ENCODE measurements at places on chromosomes 2 and 18.

DNA sequence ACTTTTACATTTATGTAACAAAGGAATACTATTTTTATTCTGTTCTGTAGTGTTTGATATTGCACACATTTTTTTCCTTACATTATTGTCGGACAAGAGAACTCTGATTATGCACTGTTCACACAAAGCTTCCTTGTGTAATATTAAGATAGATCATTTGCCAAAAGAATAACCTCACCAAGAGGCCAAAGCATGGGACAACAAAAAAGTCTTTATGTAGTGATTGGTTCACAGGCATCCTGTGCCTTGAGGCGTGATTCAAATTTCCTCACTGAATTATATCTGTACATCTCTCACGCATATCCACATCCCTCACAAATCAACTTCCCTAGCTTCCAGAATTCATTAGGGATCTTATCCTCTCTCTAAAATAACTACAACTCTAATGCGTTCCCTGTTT is 642.7 kb downstream of the NR4A2 start:
- no peak for DNase-seq

- DNase-seq, result no peak
Measured at GRCh38 chr18:6161549-6161948, 253.2 kb downstream of the L3MBTL4 start.

- no peak for DNase-seq
Measured at GRCh38 chr18:57057890-57058289, 89.0 kb upstream of the BOD1L2 start.

DNA sequence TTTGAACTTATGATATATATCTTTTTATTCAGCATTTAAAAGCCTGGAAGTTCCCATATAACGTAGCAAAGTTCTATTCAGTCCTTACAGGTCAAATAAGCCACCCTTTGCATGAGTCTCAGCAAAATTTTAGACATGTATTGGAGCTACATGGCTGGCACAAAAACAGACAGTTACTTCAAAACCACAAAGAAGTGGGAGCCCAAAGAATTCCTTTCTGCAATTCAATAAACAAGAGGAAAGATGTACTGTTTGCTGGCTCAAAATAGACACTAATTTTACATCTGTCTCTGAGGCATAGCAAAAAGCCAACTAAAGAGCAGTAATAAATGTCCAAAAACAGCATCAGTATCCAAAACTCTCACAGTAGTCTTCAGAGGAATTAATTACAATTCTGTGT is 87.0 kb downstream of the ZEB2 start:
- DNase-seq, result no peak

DNA sequence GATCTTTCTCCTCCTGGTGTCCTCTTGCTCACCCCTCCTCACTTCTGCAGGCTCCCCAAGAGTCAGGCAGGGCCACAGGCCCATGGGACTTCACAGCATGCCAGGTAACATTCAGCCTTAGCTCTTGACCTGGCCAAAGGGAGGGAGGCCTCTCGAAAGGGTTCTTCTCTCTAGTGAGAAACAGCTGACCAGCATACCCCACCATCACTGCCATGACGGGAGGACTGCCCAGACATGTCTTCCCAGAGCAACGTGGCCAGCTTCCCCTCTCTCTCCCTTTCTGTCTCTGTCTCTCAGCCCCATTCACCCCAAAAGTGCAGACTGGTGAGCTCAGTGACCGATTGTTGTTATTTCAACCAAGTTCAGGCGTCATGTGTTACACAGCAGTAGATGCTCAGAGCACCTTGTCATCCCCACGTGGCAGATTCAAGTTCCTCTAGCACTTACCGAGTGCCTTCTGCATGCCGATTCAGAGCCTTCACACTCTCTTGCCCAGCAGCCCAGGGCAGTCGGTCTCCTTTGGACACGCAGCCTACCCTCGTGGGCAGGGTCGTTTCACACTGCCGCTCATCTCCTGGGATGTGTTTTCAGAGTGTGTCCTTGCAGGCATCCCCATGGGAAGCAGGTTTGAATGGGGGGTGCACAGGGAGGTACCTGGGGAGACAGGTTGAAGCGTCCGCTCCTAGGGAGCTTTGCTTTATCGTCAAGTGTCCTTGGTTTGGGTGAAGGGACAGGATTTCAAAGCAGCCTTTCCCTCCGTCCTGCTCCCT is 259.9 kb downstream of the NDUFA10 start:
- DNase-seq, result no peak

- DNase-seq, result no peak
Measured at GRCh38 chr2:160156665-160157064, 43.4 kb downstream of the ITGB6 start.

GRCh38 chr18:58866066-58866772 is 1.5 kb downstream of the ZNF532 start:
- no peak for DNase-seq

- no peak for DNase-seq
Measured at GRCh38 chr18:62499263-62499650, 23.6 kb upstream of the ZCCHC2 start.

- no peak for DNase-seq
Measured at GRCh38 chr2:230542751-230543150, 126.8 kb downstream of the SP100 start.

- no peak for DNase-seq
Measured at GRCh38 chr2:26770986-26771586, 7.0 kb downstream of the SLC35F6 start.

GRCh38 chr2:207693641-207694249 is 17.7 kb upstream of the CCNYL1 start:
- DNase-seq, result no peak

GRCh38 chr18:80246445-80247392 is 595 bp downstream of the PARD6G start:
- no peak for DNase-seq

DNA sequence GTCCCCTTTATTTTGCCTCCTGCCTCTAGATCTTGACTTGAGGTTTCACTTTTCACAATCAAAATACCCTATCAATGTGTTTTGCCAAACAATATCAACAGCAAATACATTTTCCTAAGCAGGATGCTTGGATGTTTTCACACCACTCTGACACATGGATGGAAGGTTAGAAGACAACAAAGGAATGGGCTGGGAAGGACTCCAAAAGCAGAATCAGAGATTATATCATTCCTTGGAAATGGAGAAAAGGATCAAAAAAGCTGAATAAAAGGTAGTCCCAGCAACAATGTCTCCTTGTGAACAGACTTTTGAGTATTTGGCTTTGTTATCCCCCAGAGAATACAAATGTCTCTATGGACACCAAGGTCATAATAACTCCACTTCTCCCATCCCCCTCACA is 170.8 kb downstream of the ETAA1 start:
- DNase-seq, result no peak

- DNase-seq, result no peak
Measured at GRCh38 chr2:18402831-18403230, 157.6 kb downstream of the RDH14 start.

GRCh38 chr2:11955314-11955713 is 208.9 kb downstream of the LPIN1 start:
- no peak for DNase-seq

- DNase-seq, result no peak
Measured at GRCh38 chr18:59915606-59916005, 15.8 kb downstream of the PMAIP1 start.

DNA sequence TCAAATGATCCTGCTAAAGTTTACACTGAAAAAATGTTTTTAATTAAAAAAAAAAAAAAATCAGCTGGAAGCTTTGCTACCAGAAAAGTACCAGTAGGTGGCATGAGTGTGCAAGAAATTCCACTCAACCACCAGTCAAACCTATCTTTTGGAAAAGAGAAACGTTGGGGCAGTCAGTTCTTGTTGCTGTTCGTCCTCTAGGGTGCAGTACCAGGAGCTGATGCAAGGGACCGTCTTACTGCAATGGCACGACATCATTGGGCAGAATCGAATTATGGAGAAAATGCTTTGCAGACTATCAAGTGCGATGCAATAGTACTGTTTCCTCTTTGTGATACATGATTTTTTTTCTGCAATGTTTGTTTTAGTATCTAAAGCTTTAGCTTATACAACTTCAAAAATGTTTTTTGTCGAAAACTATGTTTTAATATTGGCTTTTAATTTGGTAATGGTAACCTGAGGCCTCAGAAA is 18.3 kb downstream of the YPEL5 start:
- DNase-seq, result no peak

DNA sequence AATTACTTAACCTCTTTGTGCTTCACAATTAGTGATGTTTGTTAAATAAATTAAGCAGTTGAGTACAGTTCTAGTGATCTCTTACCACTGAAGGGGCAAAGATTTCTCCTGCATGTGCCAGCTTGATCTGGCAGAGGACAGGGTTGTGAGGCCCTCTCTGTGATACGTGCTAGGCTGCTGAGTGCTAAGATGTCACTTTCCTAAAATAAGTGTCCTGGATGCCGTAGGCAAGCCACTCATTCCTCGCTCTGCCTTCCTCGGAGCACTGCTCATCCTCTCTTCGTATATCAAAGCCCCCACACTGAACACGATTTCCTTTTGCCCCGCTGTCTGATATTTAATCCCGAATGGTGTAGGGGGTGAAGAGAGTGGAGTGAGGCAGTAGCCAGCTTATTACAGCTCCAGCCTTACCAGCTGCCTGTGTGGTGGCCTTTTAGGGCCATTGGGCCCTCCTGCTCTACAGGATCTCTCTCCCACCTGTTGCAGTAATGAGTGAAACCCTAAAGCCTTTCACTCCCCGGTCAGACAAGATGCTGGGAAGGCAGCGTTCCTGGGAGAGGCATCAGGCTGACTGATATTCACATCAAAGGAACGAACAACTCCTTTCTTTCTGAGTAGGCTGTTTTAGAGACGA is 40.5 kb downstream of the PTPRM start:
- DNase-seq, result no peak

DNA sequence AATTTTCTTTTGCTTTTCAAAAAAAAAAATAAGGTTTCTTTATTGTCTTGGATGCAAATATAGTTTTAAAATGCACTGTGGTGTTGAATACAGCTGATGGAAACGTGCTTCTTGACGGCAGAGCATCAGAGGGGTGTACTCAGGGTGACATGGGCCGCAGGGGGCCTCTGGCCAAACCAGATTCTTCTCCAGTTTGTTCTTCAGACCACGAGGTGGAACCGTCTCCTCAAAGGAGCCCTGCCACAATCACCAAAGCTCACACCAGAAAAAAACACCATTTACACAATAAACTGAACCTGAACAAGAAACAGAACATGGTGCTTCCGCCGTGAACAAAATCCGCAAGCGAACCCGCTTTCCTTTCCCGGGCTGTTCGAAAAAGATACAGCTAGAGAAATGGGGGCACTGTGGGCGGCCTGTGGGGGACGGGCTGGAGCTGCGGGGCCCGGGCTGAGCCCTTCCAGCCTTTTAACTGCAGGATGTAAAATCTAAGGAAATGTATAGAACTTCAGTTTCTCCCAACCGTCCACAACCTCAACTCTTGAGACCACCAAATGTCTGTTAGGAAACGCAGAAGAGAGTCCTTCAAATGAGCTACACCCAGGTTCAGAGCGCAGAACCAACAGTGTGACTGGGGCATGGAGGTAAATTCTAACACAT is 34.5 kb downstream of the PSMG2 start:
- DNase-seq, result no peak

DNA sequence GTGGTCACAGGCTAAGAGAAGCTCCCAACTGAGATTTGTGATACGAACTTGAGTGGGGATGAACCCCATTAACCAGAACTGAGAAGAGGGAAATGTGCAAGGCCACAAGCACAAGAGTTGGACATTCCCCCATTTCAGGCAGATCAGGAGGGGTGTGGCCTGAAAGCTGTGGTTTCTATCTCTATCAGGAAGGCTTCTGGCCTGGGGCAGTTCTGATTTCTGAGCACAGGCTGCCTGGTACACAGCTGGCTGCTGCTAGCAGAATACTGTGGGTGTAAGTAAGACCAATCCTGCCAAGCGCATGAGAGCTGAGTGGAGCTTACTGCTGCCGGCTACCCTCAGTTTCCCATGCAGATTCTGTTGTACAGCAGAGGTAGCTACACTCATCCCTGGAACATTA is 484.6 kb downstream of the SATB2 start:
- DNase-seq, result no peak

- DNase-seq, result no peak
Measured at GRCh38 chr2:159160954-159161353, 125.5 kb downstream of the WDSUB1 start.

DNA sequence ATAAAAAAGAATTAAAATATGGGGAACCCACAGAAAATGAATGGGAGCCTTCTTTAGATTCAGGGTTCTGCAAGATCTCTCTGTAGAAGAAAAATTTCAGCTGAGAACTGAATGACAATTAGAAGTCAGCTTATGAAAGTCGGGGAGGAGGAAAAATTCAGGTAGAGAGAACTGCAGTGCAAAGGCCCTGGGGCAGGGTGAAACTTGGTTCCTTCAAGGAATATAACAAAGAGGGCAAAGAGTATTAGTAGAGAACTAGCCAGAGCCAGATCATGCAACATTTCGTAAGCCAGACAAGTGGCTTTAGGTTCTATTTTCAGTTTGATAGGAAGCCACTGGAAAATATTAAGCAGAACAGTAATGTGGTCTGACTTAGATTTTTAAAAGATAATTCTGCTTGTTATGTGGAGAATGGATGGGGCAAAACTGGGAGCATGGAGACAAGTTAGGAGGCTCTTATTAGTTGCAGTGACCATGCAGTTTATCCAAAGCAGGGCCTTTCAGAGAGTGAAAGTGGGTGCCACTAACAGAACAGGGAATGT is 27.9 kb downstream of the RAB27B start:
- DNase-seq, result no peak

DNA sequence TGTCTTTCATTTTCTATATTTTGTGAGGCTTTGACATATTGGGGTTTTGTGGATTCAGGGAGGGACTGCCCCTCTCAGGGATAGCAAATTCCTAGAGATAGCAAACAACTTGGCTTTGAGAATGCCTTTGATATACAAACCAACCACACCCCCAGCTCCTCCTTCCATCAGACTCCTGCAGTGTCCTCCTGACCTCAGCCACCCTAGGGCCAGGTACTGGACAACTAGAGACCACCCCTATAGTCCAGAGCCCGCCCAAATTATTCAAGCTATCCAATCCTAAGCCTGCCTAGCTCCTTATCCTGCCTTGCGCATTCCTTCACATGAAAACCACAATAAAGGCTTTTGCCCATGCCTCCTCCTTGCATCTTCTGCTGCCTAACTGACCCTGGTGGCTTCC is 22.9 kb upstream of the STAM2 start:
- no peak for DNase-seq

DNA sequence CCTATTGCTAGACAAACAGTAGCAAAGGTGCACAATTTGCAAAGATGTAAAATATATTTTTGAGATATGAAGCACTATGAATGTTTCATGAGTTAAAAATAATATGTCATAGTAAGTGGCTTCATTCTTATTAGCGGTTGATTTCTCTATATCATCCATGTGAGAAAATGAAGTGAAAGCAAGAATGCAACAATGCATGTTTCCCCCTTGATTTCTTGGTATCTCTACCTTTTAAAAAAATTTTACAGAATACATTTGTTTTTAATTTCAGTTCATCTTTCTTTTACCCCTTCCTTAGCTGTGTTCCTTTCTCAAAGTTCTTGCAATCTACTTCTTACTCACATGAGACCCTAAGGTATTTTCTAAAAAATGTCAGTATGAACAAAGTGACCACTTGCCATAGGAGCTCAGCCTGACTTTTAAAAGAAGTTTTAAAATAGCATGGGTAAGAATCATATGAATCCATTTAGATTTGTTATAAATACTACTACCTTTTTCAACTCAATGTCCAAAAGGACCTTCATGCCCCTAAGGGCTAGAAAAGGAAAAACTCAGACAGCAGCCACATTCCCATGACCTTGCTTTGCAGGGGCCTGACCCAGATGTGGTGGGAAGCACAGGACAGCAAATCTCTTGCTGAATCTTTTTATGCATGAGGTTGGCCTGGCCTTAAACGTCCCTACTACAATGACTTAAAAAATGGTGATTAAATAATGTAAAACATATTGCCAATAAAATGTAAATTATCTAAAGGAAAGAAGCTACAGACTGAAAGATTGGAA is 14.8 kb upstream of the SLC38A11 start:
- DNase-seq, result no peak

- DNase-seq, result no peak
Measured at GRCh38 chr2:206255003-206255402, 19.5 kb upstream of the ZDBF2 start.
